ENCODE measurements at places on chromosomes 5 and 9.

- DNase-seq: no peak
Measured at GRCh38 chr9:131986576-131986975, 93.1 kb downstream of the MED27 start.

DNA sequence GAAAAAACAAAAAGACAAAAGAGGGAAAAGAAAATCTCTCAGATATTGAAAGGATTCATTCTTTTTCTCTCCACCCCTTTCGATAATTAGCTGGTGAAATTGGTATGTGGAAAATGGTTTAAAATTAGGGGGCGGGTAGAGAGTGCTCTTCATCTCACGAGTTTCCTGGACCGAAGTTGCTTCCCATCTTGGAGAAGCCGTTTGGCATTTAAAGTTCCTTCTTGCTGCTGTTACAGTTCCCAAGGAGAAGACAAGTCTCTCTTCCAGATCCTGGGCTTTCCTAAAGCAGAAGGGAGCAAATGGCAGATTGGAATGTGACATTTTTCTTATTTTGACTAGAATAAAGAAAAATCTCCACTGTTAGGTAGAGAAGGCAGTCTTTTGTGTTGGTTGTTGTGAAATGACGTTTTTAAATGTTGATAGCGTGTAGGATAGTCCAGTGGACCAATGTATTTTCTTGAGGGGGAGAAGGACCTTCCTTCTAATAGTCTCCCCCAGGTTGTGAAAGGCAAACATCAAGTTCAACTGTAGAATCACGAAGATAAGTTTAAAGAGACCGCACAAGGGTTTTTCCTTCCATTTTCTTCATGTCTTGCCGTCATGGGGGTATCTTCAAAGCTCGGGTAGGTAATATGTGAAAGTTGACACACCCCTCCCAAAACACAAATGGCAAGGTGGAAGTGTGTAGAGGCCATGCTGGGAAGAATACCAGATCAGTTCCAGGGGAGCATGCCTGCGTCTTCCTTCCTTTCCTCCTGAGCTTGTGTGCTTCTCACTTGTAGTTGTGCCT is 77.5 kb downstream of the EHMT1 start:
- DNase-seq: no peak

DNA sequence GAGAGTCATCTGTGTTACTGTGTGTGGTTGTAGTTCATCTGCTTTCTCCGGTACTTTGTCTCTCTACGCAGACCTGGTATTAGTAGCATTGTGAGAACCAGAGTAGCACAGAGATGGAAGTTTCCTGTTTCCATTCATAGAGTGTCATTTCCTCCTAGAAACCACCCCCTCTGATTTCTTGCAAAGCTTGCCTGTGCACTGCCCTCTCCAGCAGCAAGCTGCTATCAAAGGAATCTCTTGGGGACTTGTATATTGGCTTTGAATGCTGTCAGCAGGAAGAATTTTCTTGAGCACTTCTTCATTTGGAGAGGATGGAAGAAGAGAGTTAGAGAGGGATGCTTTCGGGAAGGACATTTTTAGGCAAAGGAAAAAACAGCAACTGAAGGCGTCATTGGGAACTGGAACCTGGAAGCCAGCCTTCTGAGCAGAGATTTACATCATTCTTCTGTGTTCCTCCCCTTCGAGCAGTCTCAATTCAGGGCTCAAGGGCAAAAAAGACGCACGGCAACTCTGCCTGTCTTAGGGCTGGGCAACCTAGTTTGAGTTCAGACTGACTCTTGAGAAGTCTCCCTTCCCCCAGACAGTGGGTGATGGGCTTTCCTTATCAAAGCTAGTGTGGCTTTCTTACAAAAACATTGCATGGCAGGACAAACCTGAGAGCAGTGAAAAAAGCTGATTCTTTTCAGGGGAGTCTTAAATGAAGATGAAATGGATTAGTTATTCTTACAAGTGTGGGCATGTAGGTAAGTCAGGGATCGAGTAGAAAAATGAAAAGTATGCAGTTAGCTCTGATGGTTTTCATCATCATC is 226.3 kb downstream of the AOPEP start:
- DNase-seq: no peak

GRCh38 chr9:14030375-14031059 is 283.4 kb downstream of the NFIB start:
- peak; percentile 91 for DNase-seq
